ENCODE measurements at places on chromosomes 12 and 14.

DNA sequence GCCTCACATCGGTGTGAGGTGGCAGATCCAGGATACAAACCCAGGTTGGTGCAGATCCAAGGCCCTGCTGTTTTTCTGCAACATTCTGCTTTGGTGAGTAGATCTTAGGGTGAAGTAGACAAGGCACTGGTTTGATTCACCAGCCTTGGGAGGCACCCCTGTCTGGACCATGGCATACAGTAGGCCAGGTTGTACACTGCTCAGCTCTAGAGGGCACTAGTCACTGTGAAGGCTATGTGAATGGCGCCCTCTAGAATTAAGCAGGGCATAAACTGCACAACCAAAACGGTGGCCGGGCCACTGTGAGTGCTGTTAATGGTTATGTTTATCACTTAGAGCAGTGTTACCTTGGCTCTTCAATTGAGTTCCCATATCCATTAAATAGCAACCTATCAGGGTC, 280.6 kb upstream of the PWP1 start:
- peak; percentile 40 for DNase-seq

- DNase-seq = no peak
Measured at GRCh38 chr12:25855716-25856115, 102.8 kb upstream of the RASSF8 start.

DNA sequence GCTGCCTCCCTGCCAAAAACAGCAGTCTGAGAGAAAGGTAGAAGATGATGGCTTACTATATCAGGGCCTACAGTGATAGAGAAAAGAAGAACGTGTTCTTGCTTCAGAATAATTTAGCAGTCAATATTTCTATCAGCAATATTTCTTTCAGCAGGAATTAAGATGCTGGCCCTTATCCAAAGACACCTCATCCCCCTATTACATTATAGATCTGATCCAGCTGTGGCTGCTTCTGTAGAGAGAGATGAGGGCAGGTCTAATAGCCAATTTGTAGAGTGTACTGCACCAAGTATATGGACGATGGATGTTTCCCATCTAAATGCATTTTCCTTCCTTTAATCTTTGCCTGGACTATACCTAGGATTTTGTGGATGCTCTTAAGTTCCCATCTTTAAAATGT, 451.7 kb downstream of the NPAS3 start:
- no peak for DNase-seq

DNA sequence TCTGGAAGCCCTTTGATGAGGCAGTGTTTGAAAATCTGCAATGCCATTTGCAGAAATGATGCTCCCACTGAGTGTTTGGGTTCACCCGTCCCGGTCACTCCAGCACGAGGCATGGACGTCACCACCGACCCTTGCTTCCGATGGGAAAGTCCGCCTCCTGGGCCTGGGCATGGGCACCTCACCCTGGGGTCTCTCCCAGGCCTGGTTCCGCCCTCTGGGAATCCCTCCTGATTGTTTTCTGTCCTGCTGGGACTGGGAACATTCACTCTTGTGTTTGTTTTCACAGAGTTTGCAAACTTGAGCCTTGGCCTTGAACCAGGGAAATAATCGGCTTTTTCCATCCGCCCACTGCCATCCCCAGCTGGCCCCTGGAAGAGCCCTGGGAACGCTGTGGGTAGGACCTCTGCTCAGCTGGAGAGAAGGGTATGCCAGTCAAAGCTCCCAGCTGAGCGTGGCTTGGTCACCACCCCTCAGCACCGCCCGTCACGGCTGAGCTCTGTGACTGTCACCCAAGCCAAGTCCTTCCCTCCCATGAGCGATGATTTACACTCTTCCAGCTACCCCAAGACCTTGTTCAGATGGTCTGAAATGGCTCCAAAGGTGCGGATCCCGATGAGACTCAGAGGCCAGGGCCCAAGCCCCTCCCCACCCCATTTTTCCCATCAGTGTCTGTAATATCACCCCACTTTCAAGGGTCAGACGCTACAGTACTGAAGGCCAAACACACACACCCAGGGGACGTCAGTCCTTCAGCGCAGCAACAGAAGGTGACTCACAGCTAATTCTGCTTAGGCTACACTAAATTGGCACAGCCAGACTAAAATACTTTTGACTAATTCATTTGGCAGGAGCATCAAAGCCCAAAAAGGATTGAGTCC, 34.1 kb upstream of the FZD10 start:
- DNase-seq = no peak

DNA sequence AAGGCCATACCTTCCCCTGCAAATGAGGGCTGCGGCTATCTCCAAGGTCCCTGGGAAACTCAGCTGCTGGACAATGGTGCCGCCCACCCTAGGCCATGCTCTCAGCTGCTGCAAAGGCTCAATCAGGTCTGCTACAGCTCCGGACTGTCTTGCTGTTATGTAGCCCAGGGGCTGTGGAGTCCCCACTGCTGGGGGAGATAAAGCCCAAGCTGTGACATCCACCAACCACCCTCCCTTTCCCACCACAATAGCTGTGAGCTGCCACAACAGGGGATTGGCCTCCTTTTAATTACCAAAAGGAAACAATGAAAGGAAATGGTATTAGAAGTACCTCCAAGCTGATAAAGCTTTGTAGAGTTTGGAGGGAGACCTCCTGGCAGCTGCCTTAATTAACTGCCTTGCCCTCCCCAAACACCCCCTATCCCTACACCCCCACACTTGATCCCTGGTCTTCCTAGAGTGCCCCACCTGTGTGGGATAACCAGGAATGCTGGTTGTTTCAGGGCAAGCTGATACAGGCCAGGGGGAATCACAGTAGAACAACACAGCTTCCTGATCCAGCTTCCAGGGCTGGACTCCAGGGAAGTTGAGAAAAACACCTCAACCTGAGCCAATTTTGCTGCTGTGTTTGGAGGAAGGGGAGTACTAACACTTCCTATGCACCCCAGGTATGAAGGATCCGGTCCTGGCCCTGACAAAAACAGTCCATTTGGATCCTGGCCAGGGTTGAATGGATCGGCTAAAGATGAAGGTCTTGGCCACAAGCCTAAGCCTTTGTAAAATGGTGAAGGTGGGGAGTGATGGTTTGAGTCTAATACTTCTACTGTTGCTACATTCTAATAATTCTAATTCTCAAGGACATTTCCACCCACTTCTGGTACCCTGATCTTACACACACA, at the start of gene VWF:
TSS of gene VWF (minus strand) at position 260 of the 899 bp plus-strand sequence. CDS start 1,474 bp downstream, outside the sequence.
- DNase-seq = no peak

DNA sequence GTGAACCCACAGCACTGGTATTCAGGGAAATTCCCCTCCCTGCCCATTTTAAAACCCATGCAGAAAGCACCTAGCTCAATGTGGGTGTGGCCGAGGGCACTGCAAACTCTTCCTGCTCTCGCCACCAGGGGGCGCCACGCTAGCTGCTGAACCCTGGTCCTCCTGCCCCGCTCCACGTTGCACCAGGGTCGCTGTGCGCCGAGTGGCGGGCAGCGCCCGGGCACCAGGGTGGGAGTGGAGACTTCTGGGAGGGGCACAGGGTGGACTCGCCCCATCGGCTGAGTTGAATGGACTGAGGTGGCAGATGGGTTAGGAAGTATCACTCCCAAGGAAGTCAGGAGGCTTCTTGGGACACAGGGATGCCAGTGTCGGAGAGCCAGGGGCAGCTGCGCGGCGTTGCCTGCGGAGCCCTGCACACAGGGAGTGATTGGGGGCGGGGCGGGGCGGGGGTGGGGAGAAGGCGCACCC, 48.1 kb upstream of the BCL11B start:
- DNase-seq = peak; percentile 89

DNA sequence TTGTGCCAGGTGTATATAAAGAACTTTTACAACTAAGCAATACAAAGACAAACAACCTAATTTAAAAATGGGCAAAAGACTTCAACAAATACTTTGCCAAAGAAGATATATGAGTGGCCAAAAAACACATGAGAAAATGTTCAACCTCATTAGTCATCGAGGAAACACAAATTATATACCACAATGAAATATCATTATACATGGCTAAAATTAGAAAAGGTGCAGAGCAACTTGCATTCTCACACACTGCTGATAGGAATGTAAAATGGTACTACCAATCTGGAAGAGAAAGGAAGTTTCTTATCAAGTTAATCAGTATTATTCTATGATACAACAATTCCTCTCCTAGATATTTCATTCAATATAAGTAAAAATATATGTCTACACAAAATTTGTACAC, 131.6 kb upstream of the FRMD6 start:
- DNase-seq = no peak

- no peak for DNase-seq
Measured at GRCh38 chr14:77988970-77989369, 181.2 kb upstream of the NRXN3 start.

- DNase-seq = no peak
Measured at GRCh38 chr14:63046339-63047268, 1.3 kb upstream of the KCNH5 start.

GRCh38 chr14:103225476-103225875, 102.2 kb downstream of the TNFAIP2 start:
- no peak for DNase-seq

DNA sequence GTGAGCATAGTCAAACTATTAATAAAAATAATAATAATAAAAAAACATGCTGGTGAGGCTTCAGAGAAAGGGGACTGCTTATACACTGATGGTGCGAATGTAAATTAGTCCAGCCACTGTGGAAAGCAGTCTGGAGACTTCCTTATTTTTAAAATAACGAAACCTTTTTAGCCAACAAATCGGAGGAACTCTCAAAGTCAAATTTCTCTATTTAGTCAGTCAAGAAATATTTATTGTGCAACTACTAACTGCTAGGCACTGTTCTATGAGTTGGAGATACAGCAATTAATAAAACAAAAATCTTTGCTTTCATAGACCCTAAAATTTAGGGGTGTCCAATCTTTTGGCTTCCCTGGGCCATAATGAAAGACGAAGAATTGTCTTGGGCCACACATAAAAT, 10.8 kb downstream of the TAOK3 start:
- no peak for DNase-seq

DNA sequence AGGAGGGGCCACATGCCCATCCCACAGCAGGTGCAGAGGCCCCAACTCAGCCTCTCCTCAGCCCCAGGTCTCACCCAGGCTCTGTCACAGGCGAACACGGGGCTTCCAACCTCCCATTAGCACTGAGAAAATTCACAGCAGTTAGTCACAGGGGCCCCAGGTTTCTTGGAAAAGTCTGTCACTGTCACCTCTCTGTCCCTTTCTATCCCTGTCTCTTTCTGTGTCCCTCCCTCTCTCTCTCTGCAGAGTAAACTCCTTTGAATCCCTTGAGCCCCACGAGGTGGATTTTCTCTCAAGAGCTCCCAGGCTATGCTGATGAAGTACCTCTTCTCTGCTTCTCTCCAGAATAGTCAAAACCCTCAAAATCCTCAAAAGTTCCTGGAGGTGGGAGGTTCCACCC, 14.0 kb upstream of the ENDOU start:
- no peak for DNase-seq

GRCh38 chr12:52139579-52140062, 52.2 kb downstream of the KRT80 start:
- no peak for DNase-seq

DNA sequence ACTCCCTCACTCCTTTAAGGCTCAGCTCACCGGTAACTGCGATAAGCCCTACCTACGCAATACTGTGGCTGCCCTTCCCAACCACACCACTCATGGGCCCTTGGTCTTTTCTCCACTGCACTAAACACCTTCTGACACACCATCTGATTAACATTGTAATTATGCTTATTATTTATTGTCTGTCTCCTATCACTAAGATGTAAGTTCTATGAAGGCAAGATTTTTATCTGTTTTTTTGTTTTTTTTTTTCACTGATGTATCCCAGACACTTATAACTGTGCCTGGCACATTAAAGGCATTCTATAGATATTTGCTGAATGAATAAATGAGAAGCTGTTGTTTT, 34.2 kb upstream of the PYGL start:
- no peak for DNase-seq

DNA sequence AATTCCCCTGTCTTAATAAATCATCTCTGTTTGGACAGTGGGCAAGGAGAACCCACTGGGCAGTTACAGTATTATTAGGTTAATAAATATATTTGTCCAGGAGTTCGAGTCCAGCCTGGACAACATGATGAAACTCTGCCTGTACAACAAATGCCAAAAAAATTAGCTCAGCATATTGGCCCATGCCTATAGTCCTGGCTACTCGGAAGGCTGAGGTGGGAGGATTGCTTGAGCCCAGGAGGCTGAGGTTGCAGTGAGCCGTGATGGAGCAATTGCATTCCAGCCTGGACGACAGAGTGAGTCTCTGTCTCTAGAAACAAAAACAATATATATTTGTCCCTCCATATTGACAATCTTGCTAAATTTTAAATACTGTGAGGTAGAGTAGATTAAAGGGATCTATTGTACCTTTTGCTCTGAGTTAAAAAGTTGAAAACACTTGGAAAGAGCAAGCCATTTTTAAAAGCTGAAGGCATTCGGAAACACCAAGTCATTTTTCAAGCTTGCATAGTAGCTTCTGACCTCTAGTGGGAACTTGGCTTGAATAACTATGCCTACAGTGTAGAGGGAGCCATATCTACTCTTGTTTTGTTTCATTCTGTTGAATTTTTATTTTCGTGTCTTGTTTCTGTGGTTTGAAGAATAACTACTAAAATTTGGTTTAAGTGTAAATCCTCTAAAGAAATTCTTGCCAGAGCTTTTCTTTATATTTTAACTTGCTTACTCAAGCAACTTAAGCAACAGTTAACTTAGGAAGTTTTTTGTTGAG, 14.6 kb upstream of the EEA1 start:
- DNase-seq = no peak

DNA sequence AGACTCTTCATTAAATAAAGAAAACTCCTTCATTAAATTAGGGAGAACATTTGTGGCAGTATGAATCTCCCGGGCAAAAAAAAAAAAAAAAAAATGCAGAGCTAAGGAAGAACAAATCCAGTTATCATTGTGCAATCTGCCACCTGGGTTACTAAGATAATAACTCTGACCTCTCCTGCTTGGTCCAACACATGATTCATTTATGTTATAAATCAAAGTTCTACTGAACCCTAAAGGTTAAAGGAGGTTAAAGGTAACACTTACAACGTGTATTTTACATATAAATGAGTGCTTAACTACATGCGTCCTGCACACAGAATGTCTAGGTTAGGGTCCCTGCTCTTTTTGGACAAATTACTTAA, 4.2 kb downstream of the TGFB3 start:
- DNase-seq = no peak

DNA sequence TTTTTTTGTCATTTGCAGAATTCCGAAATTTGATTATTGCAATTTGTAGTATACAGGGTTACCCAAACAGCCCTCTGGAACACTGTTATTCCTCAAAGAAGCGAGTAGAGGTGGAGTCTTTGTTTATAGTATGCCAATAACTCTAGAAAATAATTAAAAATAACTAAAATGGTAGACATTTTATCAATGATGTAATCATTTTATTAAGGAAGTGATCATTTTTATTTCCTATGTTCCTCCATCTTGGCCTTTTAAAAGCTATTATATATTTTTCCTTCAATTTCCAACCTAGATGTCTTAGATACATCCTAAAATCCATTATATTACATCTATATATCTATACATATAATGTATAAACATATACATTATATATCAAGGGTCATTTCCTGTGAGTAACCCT, 106.0 kb downstream of the CCDC91 start:
- no peak for DNase-seq

DNA sequence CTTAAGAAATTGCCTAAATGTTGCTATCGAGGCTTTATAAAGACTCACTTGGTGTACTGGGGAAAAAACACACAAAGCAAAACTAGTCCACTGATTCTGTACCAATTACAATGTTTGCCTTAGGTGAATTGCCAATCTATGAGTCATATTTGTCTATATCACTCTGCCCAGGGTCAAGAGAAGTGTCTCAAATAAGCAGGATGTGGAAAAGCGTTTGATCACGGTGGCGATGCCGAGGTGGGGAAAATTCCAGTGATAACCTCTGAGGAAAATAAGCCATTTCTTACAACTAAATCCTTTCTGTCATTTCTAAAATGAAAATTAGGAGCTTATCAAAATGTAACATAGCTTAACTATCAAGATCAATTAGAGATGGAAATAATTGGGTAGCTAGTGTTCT, 148.6 kb upstream of the DIO3 start:
- no peak for DNase-seq
